ENCODE measurements at places on chromosomes 6 and 20.
A peak's percentile ranks its signal among the peaks of the same experiment; 100 is the strongest.

DNA sequence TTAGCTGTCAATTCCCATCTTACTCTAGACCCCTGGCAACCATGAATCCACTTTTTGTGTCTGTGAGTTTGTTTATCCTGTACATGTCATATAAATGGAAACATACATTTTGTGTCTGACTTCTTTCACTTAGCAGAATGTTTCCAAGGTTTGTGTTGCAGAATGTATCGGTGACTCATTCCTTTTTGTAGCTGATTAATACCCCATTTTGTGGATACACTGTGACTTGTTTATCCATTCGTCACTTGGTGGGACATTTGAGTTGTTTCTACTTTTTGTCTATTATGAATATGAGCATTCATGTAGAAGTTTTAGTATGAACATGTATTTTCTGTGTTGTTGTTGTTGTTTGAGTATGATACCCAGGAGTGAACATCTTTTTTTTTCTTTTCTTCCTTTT is 21.4 kb downstream of the CDYL start:
- DNase-seq = no peak

- DNase-seq = no peak
Observed at GRCh38 chr6:159271257-159271656, 102.1 kb downstream of the FNDC1 start.

DNA sequence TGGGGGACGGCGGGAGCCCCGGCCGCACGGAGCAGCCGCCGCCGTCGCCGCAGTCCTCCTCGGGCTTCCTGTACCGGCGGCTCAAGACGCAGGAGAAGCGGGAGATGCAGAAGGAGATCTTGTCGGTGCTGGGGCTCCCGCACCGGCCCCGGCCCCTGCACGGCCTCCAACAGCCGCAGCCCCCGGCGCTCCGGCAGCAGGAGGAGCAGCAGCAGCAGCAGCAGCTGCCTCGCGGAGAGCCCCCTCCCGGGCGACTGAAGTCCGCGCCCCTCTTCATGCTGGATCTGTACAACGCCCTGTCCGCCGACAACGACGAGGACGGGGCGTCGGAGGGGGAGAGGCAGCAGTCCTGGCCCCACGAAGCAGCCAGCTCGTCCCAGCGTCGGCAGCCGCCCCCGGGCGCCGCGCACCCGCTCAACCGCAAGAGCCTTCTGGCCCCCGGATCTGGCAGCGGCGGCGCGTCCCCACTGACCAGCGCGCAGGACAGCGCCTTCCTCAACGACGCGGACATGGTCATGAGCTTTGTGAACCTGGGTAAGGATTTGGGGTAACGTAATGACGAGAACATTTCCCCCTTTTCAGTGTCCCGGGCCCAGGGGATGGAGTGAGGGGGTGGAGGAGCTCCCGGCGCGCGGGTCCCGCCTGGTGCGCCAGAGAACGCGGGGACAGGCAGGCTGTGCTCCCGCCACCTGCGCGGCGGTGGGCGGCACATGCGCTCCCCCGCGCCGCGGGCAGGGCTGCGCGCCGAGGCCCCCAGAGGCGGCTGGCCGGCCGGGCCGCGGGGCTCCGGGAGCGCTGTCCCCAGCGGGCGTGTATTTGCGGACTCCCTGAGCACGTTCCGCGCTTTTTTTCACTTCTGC is 1.4 kb downstream of the BMP6 start:
- DNase-seq = no peak

GRCh38 chr6:106910999-106911949 is 63.3 kb downstream of the CD24 start:
- no peak for DNase-seq

DNA sequence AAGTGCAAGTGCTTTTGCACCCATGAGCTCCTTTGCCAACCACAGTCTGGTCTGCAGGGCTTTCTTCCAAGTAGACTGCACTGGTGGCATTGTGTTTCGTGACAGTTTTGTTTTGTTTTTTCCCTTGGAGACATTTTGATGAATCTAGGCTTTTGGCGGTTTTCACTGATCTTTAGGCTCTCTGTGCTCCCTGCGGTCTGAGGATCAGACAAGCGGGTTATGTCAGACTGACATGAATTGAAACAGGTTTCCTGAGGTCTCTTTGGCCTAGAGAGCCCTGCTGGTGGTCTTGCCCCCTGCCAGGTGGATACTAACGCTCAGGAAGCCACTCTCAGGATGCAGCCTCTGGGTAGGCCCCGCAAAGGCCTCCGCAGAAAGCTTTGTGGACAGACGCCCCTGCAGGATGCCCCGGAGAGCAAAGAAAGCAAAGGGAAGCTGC is 555.4 kb upstream of the AGPAT4 start:
- DNase-seq = no peak

DNA sequence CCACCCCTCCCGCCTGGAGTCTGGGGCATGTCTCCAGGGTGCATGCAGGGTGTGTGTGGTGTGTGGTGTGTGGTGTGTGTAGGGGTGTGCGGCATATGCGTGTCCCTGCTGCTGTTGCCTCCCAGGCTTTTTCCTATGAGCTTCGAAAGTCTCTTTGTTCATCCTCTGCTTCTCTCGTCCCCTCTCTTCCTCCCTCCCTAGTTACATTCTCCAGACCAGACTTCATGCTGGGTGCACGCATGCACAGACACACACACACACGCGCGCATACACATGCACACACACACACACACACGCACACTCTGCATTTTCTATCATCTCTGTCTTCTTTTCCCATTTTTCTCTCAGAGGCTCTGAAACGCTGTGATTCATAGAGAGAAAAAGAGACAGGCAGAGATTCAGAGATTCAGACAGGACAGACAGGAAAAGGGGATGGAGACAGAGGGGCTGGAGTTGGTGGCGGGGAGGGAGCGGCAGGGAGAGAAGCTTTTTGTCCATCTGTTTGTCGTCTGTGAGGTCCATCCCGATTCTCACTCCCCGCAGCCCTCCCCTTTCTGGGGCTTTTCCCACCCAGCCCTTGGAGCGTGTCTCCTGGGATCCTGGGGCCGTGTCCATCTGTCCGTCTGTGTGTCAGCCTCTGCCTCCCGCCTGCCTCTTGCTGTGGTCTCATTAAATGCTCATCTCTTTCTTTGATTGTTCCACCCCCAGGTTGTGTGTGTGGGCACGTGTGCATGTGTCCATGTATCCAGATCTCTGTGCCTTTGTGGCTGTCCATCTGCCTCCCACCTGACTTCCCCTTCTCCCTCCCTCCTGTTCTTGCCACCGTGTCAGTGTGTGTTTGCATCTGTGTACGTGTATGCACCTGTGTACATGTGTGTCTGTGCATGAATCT is 62.6 kb downstream of the SRC start:
- DNase-seq = no peak

DNA sequence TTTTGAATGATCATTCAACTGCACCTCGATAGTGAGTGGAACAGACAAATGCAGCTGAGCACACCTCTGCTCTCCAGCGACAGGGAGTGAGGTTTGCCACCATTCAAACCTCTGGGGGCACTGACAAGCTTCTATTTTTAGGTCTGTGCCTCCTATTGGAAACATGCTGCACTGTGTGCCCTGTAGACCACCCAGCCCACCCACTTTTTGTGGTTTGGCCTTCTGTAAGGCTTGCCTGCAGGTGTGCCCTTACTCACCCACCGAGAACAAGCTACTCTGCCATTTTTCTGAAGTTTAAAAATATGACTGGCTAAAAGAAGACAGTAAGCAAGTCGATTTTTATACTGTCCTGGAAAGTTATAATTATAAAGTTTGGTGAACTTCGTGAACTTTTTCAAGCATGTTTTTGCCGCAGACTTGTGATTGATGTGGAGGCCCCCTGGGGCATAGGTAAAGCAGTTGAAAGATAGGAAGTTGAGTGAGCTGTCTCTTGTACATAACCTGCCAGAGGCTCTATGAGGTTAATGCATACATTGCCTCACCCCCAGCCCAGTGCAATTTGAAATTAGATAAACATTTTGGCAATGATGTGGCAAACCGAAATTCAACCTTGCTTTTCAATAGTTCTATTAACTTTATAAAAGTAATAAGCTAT is 53.8 kb downstream of the ADGRG6 start:
- DNase-seq = no peak

GRCh38 chr20:35385733-35386132 is 26.0 kb downstream of the UQCC1 start:
- no peak for DNase-seq

DNA sequence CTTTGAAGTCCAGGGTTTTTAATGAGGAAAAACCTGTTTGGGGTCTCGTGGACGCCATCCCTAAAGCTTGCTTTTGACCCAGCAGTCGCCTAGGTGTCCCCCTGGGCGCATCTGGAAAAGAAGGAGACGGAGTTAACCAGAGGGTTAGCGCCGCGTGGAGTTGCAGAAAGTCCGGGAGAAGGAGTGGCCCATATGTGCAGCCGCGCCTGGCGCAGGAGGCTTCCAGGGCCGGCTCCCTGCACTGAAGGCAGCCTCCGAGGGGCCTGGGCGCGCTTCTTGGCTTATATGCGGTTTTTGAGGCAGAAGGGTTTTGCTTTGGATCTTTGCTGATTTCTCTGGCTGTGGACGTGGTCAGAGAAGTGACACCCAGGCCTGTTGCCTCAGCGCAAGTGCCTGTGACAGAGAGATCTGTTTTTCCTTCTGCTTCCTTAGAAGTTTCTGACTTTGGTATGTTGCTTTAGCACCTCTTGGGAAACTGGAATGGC is 987 bp downstream of the TMEM181 start:
- peak; percentile 28 for DNase-seq

DNA sequence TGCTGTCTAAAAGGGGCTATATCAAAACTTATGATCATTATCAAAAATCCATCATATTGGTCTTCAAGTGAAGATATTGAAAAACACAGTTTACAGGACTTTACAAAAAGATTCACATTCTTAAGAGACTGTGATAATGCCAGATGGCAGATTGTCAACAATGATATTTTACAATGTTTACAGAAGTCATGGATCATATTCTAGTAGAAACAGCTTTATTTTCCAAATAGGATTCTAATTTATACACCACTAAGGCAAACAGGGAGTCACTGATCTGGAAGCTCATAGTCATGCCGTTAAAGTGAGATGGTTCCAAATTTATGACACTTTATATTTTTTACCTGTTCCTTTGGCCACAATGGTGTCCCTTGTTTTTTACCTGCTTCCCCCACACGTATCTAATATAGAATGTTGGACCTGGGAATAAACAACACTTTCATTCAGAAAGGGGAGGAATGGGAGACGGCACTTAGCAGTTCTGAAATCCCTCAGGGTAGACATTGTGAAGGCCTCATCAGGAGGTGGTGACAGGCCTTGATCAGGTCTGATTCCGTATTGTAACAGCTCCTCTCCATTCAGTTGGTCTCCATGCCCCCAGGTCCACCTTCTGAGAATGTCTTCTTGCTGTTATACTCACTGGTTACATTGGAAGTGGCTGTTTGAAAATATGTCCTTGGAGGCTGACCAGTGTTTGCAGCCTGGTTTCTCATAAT is 228.6 kb downstream of the ADGB start:
- no peak for DNase-seq

DNA sequence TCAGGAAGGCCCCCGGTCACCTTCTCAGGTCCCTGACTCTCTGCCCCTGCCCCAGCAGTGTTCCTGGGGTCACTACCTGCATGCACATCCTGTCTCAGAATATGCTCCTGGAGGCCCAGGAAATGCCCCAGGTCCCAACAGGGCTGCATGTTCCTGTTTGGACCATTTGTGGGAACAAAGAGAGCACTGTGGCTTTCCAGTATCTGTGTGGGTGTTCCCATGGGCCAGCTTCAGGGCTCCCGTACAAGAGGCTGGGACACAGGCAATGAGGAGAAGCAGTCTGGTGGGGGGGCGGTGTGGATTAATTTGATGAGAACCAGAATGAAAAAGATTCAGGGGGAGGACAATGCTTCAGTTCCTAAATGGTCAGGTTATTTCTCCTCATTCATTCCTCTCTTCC is 61.5 kb upstream of the GGTLC1 start:
- no peak for DNase-seq

- peak; percentile 100 for DNase-seq
Observed at GRCh38 chr6:41072836-41073202, at the start of gene NFYA. Gene NFYA, plus strand, starts transcription at chr6:41072974. Its CDS starts 6,116 bp downstream, at chr6:41079090.

- no peak for DNase-seq
Observed at GRCh38 chr6:27505209-27506027, 32.5 kb upstream of the ZNF184 start.

- DNase-seq = no peak
Observed at GRCh38 chr6:105509506-105510331, 106.8 kb upstream of the PREP start.

DNA sequence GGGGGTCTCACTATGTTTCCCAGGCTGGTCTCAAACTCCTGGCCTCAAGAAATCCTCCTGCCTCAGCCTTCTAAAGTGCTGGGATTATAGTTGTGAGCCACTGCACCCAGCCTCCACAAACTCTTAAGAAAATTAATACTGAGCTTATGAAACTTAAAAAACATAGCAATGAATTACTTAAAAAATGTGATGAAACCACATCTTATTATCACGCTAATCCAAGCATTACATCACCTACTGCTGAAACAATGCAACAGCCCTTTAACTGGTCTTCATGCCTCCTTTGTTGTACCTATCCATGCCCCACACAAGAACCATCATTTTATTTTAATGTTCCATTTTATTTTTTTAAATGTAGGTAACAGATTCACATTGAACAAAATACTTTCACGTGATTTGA is 24.9 kb downstream of the SESN1 start:
- DNase-seq = no peak

DNA sequence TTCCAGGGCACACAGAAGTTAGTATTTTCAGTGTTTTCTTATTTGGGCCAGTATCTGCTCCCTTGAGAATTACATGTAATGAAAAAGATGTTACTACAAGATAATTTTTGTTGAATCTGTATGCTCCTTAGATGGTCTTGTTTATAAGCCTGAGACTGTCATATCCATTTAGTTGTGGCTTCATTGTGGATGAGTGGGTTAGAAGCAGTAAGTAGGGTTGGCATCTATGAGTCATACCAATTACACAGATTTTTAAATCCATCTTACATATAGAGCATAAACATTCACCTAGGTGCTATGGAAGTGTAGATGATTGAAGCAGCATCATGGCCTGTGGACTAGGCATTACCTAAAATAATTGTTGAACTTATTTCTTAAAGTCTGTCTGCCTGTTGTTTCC is 13.5 kb upstream of the BAG2 start:
- DNase-seq = no peak

- DNase-seq = no peak
Observed at GRCh38 chr20:9202420-9203080, 133.7 kb downstream of the PLCB4 start.

- DNase-seq = no peak
Observed at GRCh38 chr6:408599-409102, 17.1 kb downstream of the IRF4 start.

- DNase-seq = no peak
Observed at GRCh38 chr6:84663866-84664265, 100.5 kb downstream of the TBX18 start.

DNA sequence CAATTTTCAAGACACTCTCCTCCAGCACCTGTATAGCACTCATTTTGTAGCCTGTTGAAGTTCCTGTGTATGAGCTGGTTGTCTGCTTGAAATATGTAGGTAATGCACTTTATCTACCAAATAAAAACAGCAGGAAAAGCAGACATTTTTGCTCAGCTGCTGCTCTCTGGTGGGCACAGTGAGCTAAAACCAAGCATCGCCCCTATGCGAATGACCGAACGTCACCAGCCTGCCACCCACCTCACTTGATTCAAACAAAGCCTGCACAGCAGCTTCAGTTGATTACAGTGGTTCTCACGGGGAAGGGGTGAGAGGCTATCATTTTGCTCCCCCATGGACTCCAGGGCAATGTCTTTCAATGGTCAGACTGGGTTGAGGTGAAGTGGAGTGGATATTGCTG is 185.7 kb downstream of the SASH1 start:
- DNase-seq = no peak
